ENCODE measurements at places on chromosomes 16 and 17. TPM values are rescaled to one million over a fixed set of nuclear protein-coding genes. Genes with fewer than 3 reads are reported as not detected.
A peak's percentile ranks its signal among the peaks of the same experiment; 100 is the strongest.

The SPNS2 gene
- total RNA-seq: 0.17 TPM

The ASIC2 gene
- total RNA-seq: not detected

The TSPAN10 gene
- total RNA-seq: 0.14 TPM

The KCNH4 gene
- 1.6 TPM for total RNA-seq

The ICAM2 gene
- 62.2 TPM for total RNA-seq

The ZSCAN32 gene
- total RNA-seq: 17.9 TPM

The POLG2 gene
- total RNA-seq: 36.3 TPM

The ABCA8 gene
- not detected for total RNA-seq

DNA sequence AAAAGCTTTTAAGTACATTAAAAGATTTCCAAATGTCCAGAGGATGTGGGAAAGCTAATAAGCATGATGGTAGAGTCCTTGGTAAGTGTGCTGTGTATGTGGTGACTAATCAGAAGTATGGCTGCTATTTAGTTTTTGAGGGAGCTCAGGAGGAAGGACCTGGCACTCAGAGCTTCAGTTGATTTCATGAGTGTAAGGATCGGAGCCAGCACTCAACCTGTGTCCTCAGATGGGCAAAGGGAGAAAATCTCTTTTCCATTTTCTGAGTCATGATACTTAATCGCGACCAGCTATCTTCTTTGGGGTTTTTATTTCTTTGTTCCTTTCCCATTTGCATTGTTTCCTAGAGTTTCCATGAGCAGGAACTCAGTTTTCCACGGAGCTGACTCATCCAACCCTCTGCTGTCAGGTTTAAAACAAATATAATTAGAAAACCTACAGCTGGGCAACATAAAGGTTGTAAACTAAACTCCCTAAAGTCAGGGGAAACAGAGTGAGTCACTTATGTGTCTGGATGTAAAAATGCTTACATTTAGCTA is 125.4 kb downstream of the MAP2K6 start:
- DNase-seq: no peak

DNA sequence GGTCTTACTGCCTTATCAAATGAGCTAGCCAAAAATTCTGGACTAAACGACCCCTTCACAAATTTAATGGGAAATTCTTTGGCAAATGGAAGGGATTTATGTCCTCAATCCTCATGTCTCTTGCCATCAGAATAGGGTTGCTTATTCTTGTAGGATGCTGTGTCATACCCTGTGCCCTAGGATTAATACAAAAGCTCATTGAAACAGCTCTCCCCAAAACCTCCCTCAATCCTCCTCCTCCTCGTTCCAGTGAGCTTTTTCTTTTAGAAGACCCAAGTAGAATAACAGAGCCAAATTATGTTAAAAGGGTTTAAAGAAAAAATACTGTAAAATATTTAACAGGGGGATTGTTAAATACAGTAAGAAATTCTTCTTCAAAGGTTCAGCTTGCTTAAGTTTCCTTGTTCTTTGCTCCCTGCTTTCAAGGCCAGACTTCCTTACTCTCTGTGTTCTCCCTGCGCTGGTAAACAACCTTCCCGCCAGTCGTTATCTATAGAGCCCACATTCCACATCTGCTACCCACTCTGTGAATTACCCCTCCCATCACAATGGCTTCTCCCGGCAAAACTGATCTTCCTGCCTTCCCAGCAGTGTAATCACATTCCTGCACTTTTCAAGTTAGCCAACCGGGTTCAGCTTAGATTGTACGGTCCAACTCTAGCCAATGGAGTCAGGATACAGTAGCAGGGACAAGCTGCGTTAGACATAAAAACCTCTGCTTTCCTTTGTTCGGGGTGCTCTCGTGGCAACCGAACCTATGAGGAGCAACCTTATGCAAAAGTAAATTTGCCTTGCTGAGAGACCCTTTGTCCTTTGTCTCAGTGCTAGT is 9.7 kb downstream of the HPR start:
- no peak for DNase-seq

DNA sequence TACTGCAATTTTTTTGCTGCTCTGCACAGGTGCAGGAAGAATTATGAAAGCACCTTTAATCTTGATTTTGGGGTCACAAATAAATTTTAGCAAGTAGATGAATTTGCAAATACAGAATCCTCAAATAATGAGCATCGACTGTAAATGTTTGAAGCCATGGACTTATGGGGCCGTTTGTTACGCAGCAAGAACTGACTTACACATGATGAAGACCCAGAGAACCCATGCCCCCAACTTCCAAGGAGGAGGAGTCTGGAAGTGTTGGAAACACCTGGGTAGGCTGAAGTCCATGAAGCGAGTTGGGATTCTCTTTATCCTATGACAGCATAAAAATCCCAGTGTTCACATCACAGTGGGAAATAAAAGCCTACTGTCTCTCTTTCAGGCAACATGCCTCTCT is 176.6 kb downstream of the RBFOX3 start:
- no peak for DNase-seq

DNA sequence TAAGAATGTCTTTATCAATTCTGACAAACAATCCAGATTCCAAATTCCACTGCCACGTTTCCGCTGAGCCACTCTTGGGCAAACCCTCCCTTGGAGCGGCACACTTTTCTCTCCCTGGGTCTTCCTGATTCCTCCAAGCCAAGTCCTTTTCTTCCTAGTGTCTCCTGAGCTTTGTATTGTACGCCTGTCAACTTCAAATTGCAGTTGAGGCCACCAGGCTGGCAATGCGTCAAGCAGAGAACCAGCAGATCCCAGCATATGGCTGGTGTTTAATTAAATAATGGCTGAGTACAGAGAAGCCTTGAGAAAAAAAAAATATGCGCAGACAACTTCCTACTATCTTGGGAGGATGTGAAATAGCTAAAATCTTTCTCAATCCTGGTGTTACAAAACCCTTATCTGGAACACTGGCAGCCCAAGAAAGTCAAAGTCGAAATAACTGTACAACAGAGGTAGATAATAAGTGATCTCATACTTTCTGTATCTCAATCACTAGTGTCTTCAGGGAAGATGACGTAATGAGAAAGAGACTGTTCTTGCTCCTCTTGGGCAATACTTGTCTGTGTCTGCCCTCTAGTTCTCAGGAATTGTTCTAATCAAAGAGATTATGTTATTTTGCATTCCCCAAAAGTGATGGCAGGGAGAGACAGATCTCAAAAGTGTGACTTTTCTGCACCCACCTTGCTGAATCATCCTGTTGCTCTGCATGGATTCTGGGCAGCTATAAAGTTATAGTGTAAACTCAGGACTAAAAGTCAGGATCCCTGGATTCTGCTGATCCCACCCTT is 15.0 kb downstream of the SMIM36 start:
- DNase-seq: no peak

- DNase-seq: no peak
These were observed 23.4 kb downstream of the PGS1 start for GRCh38 chr17:78401891-78402290.

DNA sequence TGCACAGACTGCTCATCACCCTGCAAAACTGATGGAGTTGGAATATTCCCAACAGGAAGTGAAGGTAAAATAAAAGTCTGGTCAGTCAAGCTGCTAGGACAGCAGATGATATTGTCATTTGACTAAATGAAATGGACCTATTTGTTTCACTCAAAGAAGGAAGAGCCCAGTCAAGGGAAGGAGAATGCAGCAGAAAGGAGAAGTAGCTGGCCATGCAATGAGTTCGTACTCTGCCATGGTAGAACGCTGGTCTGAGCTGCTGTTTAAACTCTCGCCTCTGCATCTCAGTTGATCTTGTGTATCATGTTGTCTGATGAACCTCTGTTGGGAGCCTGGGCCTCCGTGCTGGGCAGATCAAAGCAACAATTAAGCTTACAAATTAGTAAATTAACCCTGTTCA is 15.6 kb upstream of the YPEL2 start:
- no peak for DNase-seq

DNA sequence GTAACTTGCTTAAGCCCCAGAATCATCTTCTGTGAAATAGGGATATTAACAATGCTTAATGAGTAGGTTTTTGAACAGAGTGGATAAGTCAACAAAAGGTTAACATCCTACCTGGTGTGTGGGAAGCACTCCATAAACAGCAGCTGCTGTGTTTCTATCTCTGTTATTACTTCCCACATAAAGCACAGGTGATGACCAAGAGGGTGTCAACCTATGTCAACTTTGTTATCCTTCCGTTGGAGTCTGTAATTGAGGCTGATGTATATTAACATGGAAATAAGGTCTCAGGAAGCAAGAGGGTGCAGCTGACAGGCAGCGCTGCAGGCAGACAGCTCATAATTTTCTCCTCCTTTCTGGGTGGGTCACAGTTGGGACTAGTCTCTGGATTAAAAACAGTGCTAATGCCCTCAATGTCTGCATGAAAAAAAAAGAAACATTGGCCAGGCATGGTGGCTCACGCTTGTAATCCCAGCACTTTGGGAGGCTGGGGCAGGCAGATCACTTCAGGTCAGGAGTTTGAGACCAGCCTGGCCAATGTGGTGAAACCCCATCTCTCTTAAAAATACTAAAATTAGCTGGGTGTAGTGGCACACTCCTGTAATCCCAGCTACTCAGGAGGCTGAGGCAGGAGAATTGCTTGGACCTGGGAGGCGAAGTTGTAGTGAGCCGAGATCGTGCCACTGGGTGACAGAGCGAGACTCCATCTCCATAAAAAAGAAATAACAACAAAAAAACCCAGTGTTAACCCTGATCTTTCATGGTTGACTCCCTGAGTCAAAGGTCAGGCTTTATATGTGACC is 269.6 kb downstream of the SNX29 start:
- DNase-seq: no peak

DNA sequence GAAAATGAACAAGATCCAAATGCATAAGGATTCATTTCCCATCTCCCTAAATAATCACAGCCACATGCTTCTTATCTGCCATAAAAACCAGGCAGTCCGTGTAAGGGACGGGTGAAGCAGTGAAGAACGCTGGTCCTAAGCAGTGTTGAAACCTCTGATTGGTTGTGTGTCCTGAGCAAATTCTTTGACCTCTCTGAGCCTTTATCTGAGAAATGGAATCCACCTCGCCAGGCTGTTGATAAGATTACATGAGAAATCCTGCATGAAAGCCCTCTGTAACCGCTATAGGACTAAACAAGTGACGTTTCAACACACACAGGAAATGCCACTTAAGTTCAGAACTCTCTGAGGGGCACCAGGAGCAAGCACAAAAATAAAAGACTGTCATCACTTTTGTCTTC is 26.8 kb downstream of the GAS7 start:
- no peak for DNase-seq

DNA sequence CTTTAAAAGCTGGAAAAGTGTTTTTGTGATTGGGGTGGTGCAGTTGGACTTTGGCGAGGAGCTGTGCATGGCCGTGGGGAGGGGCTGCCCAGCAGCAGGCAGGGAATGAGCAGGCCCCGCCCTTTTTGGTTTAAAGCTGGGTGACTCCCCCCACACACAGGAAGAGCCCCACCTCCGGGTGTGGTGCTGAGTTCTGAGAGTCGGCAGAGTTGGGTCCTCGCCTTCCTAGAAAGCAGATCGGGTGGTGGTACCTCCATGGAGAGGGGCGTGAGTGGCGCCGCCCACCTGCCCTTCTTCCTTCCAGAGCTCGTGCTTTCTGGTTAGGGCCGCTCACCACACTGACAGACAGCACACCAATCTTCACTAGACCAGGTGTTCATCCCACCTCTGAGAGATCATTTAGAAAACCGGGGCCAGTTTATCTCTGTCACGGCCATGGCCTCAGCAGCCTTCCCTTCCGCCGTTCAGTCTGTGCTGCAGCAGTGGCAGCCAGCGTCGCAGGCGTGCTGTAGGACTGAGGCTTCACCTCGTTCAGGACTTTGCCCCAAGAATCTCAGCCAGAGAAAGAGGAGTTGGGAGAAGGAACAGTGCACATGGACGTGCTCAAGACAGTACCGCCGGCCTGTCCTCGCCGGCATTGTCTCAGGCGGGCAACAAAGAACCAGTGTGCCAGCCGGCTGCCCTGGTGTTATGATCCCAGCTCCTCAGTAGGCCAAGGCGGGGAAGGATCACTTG is 144.0 kb upstream of the CHMP6 start:
- DNase-seq: peak; percentile 93

- peak; percentile 100 for DNase-seq
These were observed at the start of gene MSRB1 for GRCh38 chr16:1942810-1943726. Gene MSRB1 (minus strand): TSS chr16:1943199. CDS start chr16:1943156, 43 bp downstream.

DNA sequence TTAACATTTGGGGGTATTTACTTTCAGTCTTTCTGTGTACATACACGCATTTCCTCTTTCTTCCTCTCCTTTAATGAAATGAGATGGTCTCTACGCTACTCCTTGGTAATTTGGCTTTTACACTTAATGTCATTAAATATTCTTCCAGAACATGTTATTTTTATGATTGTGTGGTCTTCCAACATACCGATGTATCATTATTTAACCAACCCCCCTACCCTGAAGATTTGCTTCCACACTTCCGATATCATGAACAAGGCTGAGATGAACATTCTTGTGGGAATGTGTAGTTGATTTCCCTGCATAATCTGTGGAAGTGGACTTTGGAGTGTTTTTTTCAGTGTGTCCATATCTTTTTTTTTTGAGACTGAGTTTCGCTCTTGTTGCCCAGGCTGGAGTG is 2.3 kb upstream of the PGS1 start:
- no peak for DNase-seq

DNA sequence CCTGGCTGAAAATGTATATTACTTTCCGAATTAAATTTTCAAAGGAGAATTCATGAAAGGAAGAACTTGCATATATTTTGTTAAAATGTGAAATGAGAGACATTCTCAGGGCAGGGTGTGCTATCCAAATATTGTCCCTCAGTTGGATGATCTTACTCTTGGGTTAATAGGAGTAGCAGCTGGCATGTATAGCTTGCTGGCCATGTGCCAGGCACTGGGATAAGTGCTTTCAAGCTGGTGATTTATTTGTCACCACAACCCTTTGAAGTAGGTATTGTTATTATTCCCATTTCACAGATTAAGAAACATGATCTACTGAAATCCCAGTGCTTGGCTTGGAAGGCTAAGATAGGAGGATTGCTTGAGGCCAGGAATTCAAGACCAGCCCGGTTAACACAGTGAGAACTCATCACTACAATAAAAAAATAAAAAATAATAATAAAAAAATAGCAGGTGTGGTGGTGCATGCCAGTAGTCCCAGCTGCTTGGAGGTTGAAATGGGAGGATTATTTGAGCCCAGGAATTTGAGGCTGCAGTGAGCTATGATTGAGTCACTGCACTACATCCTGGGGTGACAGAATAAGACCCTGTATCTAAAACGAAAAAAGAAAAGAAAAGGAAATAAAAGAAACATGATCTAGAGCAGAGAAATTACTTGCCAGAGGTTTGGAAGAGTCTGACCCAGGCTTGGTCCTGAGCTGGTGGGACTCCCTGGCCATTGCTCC is 11.6 kb upstream of the MPHOSPH6 start:
- DNase-seq: no peak

- peak; percentile 72 for DNase-seq
These were observed 3.6 kb upstream of the ZNF652 start for GRCh38 chr17:49365667-49366066.

GRCh38 chr17:83000738-83001137 is 78.7 kb upstream of the METRNL start:
- DNase-seq: peak; percentile 47
